ENCODE measurements at places on chromosomes 16 and 17.

DNA sequence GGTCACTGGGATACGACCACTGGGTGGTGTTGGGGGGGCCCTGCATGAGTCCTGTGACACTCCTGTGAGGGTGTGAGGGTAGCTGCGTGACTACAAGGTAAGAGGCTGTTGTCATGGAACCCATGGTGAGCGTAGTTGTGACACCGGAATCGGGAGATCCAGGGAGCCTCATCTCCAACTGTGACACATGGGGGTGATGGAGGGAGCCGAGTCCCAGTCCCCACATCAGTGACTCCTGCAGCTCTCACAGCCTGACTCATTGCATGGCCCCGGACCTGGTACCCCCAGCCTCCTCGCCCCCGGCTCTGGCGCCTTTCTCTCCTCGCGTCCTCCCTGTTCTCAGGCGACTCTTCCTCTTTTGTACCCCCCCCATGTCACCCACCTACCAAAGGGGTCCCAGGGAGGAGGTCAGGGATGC is 14.2 kb downstream of the CDH16 start:
- no peak for DNase-seq

- DNase-seq: no peak
Measured at GRCh38 chr17:3771140-3771539, 29.8 kb downstream of the ITGAE start.

DNA sequence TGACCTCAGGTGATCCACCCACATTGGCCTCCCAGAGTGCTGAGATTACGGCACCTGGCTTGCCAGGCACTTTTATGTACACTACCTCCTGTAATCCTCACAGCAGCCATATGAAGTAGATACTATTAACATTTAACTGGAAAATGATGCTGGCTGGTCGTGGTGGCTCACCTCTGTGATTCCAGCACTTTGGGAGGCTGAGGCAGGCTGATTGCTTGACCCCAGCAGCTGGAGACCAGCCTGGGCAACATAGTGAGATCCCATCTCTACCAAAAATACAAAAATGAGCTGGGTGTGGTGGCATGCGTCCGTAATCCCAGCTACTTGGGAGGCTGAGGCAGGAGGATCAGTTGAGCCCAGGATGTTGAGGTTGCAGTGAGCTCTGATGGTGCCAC is 2.0 kb upstream of the MAPK3 start:
- no peak for DNase-seq

GRCh38 chr17:46139432-46140210 is 53.6 kb downstream of the KANSL1 start:
- DNase-seq: no peak

DNA sequence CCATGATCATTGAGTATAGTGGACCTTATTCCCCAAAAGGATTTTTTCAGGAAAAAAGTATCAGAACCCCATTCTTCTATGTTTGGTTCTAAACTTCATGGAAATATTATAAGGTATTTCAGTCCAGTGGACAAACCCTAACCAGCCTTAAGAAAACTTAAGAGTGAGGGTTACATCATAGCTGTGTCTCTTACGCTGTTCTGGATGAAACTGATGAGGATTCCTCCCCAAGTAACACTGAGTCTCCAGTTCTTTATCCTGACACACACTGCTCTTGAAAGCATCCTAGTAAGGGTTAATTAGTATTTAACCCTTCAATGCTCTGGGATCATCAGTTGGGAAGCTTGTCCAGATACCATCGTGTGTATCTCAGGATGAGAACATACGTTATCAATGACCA is 5.0 kb downstream of the LYRM1 start:
- DNase-seq: no peak

GRCh38 chr17:29844339-29845048 is 85.5 kb downstream of the SSH2 start:
- DNase-seq: no peak

GRCh38 chr17:10111907-10112452 is 86.4 kb downstream of the GAS7 start:
- DNase-seq: no peak

DNA sequence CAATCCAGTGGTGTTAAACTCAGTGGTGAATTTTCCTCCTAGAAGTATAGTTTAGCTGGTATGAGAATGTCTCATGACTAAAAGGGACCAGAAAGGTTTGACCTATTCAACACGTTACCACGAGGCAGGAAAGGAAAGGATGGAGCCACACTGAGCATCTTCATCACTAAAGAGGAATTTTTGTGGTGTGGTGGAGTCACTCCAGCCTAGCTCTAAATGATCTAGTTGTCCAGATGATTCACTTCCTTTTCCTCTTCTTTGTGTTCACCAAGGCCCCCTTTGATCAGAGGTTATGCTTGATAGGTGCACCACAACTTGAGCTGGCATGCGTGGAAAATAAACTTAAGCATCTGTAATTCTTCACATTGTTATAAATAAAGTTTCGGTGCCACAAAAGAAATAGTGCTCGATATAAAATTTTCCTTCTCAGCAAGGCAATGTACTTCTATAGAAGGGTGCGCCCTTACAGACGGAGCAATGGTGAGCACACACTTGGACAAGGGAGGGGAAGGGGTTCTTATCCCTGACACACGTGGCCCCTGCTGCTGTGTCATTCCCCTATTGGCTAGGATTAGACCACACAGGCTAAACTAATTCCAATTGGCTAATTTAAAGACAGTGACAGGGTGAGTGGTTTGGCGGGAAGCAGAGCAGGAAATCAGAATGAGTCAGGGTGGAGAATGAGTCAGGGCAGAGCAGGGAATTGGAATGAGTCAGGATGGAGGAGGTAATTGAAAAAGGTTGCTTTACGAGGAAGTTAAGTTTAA is 254.6 kb downstream of the HS3ST3A1 start:
- DNase-seq: no peak

DNA sequence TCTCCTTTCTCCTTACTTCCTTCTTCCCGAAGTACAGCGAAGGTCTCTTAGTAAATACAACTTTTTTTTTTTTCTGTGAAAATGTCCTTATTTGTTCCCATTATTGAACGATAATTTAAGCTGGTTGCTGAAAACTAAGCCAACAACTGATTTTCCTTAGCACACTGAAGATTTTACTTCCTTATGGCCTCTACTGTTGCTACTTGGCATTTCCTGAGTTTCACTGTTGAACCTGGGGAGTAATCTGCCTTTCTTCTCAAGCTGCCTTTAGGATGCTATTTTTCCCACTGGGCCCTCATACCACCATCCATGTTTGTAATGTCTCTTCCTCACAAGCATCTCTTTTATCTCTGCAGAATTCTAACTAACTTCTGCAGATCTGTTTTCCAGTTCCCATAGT is 26.1 kb downstream of the UBE2O start:
- DNase-seq: no peak

- DNase-seq: no peak
Measured at GRCh38 chr17:42779936-42780850, at the start of gene WNK4. WNK4 (plus strand) TSS chr17:42780610; CDS start chr17:42780699, 89 bp downstream.

GRCh38 chr16:70638814-70639792 is 7.3 kb upstream of the IL34 start:
- DNase-seq: no peak

DNA sequence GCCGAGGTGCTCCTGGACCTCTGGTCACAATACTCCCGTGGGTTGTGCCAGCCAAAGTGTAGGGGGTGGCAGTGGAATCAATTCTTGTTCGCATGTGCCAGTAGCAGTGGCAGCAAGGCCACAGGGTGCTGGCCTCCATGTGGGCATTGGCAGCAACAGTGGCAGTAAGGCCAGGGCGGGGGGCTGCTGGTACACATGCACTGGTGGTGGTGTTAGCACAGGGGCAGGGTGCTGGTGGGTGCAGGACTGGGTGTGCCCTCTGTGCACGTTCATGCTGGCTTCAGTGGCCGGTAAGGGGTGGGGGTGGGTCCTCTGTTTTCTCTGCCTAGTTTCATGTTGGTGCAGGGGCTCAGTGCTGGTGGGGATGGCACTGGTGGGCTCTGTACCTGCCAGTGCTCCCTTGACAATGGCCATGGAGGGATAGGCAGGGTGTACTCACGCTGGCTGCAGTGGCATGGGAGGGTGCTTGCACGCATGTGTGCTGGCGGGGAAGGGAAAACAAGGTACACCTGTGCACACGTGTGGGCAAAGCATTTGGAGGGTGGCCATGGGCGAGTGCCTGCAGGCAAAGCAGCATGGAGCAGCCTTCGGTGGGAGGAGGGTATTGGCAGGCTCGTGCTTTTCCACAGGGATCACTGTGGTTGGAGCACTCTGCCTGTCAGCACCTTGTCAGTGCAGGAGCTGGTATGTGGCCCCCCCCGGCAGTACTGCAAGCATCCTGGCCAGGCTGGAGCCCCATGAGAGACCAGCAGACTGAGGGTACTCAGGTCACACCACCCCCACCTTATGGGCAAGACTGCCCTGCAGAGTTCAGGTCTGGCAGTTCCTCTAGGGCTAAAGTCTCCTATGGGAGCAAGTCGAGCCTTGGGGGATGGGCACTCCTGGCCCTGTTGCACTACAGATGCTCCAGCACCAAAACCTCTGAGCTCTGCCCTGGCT is 35.8 kb downstream of the NF1 start:
- DNase-seq: no peak

DNA sequence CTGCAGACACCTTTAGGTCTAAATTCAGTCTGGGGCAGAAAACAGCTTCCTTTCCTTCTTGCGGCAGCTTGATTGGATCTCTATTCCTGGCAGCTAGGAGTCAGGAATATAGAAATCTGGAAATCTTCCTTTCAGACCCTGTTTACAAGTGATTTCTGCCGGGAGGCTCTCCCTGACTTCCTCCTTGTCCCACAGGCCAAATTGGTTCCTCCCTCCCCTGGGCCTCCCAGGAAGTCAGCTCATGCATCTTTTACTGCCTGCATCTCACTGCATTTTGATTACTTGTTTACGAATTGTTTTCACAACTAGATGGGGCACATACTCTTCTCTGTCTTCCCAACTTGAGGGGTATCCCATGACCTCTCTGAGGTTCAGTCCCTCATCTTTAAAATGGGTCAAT is 206.3 kb downstream of the MAF start:
- DNase-seq: no peak

GRCh38 chr17:16437083-16437482 is 21.7 kb downstream of the TRPV2 start:
- DNase-seq: no peak

- DNase-seq: no peak
Measured at GRCh38 chr16:4206680-4207079, 35.2 kb downstream of the SRL start.

- DNase-seq: no peak
Measured at GRCh38 chr17:45705123-45706009, 78.8 kb upstream of the CRHR1 start.

DNA sequence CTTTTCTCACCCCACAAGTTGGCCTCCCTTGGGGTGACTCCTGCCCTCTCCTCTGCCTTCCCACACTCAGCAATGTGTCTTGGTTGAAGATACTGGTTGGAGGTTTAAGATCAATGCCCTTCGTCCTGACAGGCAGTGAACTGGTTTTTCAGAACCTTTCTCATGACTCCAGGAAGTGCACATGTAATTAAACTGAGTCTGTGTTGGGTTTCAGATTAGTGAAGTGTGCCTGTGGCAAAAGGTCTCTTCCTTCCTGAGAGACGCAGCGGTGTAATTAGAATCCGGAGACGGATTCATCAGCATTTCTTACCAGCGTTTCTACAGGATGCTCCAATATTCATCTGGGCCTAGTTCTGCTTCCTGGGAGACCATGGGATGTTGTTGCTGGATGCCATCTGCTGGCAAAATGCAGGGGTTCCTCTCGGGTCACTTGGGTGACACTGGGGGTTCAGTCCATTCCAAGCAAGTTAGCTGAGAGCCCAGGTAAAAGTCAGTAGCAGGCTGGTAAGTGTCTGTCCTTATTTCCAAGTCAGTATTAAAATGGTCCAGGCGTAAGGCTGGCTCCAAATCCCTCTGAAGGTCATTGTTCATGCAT is 233.3 kb downstream of the XYLT1 start:
- no peak for DNase-seq

DNA sequence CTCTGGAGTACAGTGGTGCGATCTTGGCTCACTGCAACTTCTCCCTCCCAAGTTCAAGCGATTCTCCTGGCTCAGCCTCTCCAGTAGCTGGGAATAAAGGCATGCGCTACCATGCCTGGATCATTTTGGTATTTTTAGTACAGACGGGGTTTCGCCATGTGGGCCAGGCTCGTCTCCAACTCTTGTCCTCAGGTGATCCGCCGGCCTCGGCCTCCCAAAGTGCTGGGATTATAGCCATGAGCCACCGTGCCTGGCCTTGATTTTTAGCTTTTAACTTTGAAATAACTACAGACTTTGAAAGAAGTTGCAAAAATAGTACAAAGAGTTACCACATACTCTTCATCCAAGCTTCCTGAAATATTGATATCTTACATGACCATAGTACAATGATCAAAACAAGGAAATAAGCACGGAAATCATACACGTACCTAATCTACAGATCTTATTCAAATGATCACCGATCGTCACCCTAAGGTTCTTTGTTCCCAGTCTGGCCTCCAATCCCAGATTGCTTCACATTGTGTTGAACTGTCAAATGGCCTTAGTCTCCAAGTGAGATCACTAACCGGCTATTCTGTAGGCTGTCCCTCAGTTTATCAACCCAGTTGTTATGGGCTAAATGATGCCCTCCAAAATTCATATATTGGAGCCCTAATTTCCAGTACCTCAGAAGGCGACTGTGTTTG is 18.4 kb downstream of the NPIPA1 start:
- no peak for DNase-seq

GRCh38 chr16:89002851-89003830 is 26.1 kb upstream of the CBFA2T3 start:
- DNase-seq: no peak

Measured in activated CD8-positive, alpha-beta memory T cell treated with anti-CD3 and anti-CD28 coated beads for 48 hours (primary cell).